ENCODE measurements at places on chromosomes 6 and 20. TPM values are rescaled to one million over a fixed set of nuclear protein-coding genes. Genes with fewer than 3 reads are reported as not detected.

- no peak for DNase-seq
These were observed 282.7 kb downstream of the TBC1D7 start for GRCh38 chr6:13045676-13046075.

DNA sequence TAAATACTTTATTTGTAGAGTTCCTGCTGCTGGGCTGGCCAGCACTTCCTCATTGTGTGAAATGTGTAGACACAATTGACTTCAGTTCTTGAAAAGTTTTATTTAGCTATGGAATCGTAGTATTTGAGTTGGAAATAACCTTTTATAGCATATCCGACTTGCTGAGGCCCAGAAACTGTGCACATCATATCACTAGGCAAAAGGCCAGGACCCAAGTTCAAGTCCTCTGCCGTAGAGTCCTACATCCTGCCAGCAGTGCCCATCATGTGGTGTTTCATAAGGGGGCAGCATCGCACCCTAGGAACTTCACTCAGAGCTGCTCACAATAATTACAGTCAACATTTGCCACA lies 207.7 kb upstream of the SNX9 start:
- no peak for DNase-seq

GRCh38 chr6:51387907-51388306 lies 569.2 kb downstream of the TFAP2B start:
- DNase-seq, result no peak

- no peak for DNase-seq
These were observed 417.2 kb upstream of the SULF2 start for GRCh38 chr20:48202334-48203113.

Gene SAMD3
- 0.19 TPM for total RNA-seq

DNA sequence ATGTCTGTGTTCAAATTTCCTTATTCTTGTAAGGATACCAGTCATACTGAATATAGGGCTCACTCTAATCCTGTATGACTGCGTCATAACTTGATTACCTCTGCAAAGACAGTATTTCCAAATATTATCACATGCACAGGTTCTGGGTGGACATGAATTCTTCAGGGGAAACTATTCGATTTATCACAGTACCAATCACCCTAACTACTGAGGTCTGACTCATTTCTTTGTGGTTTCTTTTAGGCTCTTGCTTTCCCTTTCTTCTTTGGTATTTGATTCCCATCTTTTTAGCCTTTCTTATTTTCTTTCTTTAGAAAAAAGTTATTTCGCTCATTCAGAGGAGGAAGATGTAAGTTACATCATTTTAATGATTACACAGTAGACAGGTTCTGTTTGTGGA lies 40.3 kb upstream of the TBX18 start:
- no peak for DNase-seq

Gene CCDC170
- not detected for total RNA-seq
